Breast epithelium (tissue), 4 donors: ENCODE measurements at places on chromosomes 16 and 17. TPM values are rescaled to one million over a fixed set of nuclear protein-coding genes. Genes with fewer than 3 reads are reported as not detected.

The KRTAP3-2 gene
- not detected for total RNA-seq

The AATK gene
- total RNA-seq = 0.73 TPM

The NGFR gene
- total RNA-seq = 27.8 TPM

The KRTAP9-4 gene
- total RNA-seq = not detected

The KRT24 gene
- not detected for total RNA-seq

The TSNAXIP1 gene
- total RNA-seq = 1.1 TPM

The TBC1D16 gene
- 32.8 TPM for total RNA-seq

The ERN1 gene
- 13.1 TPM for total RNA-seq

DNA sequence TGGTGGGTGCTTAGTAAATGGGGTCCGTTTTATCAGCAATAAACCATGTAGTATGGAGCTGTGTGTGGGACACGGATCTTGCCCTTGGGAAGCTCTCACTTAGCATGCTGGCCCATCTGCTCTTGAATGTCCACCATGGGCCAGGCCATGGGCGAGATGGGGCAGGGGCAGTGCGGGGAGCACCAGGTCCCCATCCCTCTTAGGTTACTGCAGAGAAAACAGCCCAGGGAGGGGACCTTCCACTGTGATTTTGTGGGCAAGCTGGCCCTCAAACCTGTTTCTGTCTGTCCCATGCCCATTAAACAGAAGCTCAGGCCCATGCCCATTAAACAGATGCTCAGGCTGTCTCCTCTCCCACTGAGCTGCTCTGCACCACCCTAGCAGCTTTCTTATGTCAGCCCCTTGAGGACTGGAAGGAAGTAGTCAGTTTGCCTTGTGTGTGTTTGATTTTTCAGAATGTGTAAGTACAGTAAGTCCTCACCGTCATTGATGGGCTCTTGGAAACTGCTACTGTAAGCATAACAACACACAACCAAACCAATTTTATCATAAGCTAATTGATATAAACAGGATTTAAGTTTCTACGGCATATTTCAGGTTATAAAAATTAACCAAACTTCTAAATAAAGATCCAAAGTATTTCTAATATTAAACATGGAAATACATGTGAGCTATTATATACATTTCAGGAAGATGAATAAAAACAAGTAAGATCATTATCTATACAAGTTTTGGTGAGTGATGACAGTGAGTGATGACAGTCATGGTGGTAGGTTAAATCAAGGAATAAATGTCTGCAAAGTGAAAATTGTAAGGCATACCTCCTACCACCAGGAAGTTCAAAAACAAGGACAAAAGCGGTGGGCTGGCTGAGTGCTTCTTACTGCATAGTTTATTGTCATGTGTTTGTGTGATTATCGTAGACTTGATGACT is 11.5 kb downstream of the MPRIP start:
- peak; percentile 10 for DNase-seq

DNA sequence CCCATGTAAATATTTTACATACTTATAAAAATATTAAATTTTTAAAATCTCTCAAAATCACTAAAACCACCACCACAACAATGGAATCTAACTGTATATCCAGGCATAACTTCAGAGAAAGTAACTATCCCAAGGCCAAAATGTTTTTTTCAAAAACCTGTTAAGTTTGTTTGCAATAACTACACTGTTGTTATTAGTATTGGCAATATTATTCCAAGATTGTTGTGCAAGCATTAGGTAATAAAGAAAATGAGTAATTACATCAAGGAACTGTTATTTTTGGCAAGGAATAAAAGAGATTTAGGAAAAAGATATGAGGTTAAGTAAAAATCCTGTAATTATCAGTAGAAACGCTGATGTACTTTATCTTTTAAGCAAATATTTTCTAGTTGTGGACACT is 3.4 kb upstream of the KRTAP4-12 start:
- no peak for DNase-seq

DNA sequence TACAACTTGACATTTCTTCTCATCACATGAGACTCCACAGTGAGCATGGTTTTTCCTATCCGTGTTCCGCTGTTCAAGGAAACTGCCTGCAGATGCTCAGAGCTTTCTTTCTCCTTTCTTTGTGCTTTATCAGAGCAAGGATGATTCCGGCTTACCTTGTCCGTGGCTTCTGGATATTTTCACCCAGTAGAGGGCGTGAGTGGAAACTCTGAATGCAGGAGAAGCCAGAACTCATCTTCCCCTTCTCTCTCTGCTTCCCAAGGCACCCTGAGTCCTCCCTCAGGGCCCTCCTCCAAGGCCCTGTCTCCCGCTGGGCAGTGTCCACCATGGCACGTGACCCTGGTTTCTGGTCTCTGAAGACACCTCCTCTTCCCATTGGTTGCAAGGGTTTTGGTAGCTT is 721.1 kb upstream of the RBFOX1 start:
- no peak for DNase-seq

DNA sequence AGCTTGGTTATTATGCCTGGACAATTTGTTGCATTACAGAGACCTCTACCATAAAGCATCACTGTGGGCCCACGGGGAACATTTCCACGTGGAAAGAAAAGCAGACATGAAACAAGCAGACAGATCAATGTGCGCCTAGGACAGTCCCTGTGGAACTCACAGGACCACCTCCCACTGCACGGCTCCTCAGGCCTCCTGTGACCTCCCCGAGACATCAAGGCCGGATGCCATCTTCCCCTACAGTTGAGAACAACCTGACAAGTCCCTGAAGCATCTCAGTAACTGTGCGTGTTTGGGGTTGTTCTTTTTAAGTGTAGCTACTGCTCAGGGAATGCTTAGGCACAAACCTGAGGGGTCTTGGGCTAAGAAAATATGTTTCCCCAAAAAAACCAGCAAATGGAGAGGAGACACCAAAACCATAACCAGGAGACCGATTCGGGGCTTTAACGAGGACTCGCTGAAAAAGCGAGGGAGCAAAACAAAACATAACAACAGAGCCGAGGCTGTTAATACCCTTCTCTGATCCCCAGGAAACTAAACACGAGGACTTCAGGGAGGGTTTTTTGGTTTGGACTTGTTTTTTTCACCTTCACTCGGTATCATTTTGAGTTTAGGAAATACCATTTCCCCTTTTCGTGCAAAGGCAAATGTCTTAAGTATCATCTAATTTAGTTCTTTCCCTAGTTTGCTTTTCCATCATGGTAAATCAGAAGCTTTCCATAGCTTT is 87.1 kb downstream of the CYTH1 start:
- DNase-seq = no peak

DNA sequence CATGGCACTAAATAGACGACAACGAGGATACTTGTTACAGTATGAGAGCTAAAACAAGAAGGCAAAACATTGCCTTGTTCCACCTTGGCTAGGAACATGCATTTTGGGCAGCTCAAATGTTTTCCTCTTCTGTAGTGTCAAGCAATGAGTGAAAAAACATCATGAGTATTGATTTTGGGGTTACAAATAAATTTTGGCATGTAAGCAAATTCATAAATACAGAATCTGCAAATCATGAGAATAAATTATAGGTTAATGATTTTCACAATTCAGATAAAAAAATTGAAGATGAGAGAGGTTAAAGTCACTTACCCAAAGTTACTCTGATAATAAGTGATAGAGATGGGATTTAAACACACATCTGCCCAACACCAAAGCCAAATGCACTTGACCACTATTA is 28.4 kb upstream of the NUFIP2 start:
- DNase-seq = no peak

GRCh38 chr16:86252596-86252995 is 257.7 kb upstream of the FOXF1 start:
- DNase-seq = no peak

- DNase-seq = no peak
Observed at GRCh38 chr17:44734272-44734671, 24.5 kb upstream of the ADAM11 start.

GRCh38 chr17:78745407-78746088 is 36.5 kb downstream of the CYTH1 start:
- DNase-seq = no peak

GRCh38 chr16:88818575-88818874 is 6.8 kb upstream of the APRT start:
- DNase-seq = no peak

GRCh38 chr16:82452004-82452756 is 174.6 kb upstream of the CDH13 start:
- DNase-seq = no peak
